ENCODE measurements at places on chromosomes 6 and 20. TPM values are rescaled to one million over a fixed set of nuclear protein-coding genes. Genes with fewer than 3 reads are reported as not detected.

DNA sequence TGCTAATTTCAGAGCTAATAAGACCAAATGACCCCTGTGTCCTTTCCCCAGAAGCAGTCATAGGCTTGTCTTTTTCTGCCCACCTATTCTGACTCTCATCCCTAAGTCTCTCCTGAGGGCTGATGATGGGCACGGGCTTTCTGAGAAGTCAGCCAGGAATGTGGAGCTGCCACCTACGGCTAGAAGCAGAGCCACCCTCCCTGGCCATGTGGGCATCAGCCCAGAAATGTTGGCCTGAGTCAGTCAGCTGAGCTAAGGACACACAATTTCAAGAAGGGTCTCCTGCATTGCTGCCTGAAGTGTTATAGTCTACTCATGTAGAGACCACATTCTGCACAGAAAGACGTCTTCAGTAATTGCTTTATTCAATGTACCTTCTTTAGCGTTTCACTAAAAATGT lies 17.1 kb downstream of the MYLIP start:
- no peak for DNase-seq

- no peak for DNase-seq
These were observed 486.9 kb downstream of the PREX1 start for GRCh38 chr20:48340883-48341281.

DNA sequence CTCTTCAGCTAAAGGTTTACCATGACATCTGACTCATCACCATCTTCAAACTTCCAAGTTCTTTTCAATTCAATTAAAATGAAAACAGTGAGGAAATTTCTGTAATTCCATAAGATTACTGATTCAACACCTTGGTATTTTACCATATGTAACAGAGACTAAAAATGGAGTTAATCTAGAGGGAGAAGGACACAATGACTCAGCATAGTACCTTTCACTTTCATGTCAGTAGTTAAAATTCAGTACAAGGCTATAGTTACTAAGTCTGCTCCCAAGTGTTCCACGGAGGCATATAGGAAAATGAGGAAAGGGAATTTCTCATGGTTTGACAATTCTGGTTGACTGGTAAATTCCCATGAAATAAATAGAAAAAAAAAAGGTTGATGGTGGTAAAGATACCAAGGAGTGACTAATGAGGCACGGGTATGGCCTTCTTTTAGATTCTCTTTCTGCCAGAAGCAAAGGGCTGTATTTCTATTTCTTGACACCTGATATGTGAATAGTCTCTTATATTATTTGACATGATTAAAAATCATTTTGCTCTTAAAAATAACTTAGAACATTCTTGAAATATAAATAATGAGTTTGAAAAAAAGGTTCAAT lies 526.7 kb upstream of the ADGRB3 start:
- DNase-seq: no peak

DNA sequence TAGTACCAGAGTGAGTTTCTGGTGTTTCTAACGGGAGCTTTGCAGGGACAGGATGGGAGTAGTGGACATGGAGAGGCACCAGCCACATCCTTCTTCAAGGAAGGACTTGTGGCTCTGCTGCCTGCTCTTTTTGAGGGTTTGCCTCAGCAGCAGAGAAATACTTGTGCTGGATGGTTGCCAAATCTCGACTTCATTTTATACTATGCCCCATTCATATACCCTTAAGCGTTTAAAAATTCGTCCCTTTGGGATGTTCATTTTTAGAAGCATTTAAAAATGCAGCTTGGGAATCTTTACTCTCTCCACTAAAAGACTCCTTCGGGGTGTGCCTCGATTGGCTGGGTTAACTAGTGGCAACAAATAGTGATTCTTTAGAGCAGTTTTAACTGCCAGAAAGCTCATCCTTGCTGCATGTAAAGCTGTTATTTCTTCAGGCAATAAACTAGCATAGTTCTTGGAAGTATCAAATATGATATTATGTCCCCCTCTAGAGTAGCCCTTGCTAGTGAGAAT lies 126.5 kb upstream of the B3GAT2 start:
- DNase-seq: no peak

- DNase-seq: no peak
These were observed 525.4 kb upstream of the ID4 start for GRCh38 chr6:19311786-19312185.

DNA sequence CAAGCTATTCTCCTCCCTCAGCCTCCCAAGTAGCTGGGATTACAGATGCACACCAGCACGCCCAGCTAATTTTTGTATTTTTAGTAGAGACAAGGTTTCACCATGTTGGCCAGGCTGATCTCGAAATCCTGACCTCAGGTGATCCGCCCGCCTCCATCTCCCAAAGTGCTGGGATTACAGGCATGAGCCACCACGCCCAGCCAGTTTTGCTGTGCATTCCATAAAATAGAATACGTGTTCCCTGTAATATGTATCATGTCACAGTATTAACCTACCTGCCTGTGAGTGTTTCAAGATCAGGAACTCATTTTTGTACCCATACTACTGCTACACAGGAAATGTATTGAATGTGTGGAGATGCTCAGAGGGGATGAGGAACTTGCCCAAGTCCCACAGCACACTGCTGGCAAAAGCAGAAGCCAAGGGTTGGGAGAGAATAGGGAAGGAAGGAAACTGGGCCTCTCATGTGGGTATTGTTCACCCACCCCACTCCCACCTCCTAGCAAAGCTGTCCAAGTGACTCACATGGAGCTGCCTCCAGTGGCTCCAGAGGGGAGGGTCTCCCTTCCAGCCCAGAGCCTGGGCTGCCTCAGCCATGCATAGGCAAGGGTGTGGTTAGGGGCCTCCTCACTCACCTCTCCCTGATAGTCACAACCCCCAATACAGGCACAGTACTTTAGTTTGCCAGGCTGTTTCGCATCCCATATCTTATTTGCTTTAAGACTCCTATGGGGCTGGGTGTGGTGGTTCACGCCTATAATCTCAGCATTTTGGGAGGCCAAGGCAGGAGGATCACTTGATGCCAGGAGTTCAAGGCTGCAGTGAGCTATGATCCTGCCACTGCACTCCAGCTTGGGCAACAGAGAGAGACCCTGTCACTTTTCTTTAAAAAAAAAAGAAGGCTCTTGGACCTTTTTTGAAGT lies 9.4 kb downstream of the HM13 start:
- DNase-seq: no peak

- DNase-seq: no peak
These were observed 91.9 kb upstream of the SIRPA start for GRCh38 chr20:1803061-1803931.

DNA sequence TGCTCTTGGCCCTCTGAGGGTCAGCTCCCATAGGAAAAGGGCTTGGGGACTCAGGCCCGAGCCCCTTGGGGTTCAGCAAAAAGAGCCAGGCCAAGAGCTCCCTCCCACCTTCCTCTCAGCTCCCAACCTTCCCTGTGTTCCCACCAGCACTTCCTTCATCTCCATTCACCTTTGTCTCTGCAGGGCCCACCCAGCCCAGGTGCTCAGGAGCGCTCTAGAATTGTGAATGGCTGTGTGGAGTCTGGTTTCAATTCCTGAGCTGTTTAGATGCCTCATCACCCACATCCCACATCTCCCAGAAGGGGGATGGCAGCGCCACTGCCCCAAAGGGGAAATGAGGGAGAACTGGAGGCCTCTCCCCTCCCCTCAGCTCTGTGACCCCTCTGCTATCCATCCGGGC lies 7.7 kb downstream of the GRM4 start:
- no peak for DNase-seq

DNA sequence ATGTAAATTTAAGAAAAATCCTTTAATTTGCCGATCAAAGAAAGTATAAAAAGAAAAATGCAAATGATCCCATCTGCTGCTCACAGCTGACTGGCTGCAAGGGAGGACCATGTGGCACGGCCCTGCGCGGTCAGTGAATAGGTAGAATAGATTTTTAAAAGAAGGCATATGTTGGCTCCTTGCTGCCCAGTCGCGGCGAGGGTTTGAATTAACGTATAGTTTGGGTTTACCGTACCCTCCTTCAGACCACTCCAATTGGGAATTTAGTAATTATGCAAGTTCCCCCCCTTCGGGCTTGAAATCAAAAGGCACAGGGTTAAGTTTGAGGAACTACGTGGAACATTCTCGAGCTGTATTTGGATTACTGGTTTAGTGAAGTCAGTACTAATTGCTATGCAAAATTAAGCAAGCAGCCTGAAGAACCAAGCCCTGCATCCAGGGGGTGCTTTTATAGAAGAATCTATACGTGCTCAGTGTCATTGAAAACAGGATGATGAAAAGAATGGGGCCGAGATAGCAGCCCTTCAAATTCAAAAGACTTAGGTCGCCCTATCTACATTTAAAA lies 1.1 kb upstream of the BEND3 start:
- DNase-seq: no peak

DNA sequence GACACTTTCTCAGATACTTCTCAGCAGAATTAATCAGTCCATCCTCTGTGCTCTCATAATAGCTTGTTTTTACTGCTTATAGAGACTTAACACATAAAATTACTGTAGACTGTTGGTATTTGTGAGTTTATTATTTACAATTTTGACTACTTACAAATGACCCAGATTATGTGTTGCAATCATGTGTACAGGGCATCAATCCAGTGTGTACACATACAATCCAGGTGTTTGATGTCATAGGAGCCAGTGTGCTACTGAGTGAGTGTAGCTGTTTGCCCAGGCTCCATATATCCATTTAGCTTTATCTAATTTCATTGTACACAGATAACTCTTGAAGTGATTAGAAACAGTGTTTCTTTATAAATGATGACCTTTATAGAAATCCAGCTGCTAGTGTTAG lies 31.3 kb downstream of the TRMT11 start:
- DNase-seq: no peak

- no peak for DNase-seq
These were observed 126.5 kb downstream of the REV3L start for GRCh38 chr6:111356551-111356950.

GRCh38 chr6:41694815-41695526 lies 40.4 kb downstream of the TFEB start:
- DNase-seq: no peak

DNA sequence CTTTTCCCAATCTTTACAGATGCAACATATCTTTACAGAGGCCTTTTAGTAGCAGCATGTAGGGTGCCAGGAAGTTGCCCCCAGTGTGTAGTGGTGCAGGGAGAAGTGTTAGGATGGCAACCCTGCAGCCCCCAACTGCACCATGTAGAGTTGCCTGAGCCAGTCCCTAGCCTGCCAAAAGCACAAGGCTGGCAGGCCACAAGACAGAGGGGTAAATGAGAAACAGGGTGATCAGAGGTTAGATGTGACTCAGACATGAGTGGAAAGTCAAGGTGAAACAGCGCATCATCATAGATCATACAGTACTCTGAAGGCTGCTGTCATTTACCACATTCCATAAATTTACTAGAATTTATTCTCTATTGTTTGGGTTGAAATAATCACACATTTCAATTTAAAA lies 467.5 kb downstream of the PRKN start:
- no peak for DNase-seq

GRCh38 chr6:109297406-109298110 lies 84.7 kb downstream of the CD164 start:
- DNase-seq: no peak

DNA sequence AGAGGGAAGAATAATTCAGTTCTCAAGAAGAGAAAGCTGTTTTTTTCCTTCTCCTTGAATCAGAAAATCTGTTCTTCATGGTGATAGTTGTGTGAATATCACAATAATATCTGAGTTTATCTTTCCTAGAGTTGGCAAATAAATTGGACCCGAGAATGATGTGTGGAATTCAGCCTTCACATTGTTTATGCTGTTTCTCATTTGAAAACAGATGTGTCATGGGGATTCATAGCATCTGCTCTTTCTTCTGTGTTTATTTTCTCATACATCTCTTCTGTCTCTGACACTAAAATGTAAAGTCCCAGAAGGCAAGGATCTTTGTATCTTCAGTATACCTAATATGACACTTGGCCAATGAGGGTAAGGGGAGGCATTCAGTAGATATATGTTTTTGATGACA lies 103.6 kb upstream of the SGK1 start:
- DNase-seq: no peak

DNA sequence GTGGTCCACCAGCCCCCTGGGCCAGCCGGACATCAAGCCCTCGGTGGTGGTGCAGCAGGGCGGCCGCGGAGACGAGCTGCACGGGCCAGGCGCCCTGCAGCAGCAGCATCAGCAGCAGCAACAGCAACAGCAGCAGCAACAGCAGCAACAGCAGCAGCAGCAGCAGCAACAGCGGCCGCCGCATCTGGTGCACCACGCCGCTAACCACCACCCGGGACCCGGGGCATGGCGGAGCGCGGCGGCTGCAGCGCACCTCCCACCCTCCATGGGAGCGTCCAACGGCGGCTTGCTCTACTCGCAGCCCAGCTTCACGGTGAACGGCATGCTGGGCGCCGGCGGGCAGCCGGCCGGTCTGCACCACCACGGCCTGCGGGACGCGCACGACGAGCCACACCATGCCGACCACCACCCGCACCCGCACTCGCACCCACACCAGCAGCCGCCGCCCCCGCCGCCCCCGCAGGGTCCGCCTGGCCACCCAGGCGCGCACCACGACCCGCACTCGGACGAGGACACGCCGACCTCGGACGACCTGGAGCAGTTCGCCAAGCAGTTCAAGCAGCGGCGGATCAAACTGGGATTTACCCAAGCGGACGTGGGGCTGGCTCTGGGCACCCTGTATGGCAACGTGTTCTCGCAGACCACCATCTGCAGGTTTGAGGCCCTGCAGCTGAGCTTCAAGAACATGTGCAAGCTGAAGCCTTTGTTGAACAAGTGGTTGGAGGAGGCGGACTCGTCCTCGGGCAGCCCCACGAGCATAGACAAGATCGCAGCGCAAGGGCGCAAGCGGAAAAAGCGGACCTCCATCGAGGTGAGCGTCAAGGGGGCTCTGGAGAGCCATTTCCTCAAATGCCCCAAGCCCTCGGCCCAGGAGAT lies 1.0 kb downstream of the POU3F2 start:
- no peak for DNase-seq

DNA sequence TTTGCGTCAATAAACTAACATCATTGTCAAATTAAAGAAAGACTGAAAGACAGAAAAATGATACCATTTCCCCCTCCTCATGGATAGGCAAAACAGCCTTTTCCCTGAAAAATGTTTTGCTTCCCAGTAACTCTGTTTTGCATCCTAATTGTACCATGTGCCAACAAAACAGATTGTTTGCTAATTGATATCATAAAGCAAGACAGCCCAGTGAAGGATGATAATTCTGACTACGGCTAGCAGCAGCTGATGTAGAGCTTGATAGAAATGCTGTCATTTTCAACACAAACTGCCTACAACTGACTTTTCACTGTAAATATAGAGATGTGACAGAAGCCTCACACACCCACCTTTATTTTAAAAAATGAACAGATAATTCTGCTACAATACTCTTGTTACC lies 1061.6 kb downstream of the HACE1 start:
- no peak for DNase-seq

- no peak for DNase-seq
These were observed 16.7 kb downstream of the COL11A2 start for GRCh38 chr6:33175436-33176069.

GRCh38 chr20:49594143-49594930 lies 26.4 kb upstream of the PTGIS start:
- DNase-seq: no peak

- DNase-seq: no peak
These were observed 1.4 kb downstream of the DEFB124 start for GRCh38 chr20:31473331-31474096.

Gene ESR1
- 1.8 TPM for polyA plus RNA-seq

Gene SNAP91
- polyA plus RNA-seq: 2.4 TPM

Gene TPD52L1
- 160 TPM for polyA plus RNA-seq

Gene TCF21
- 25.6 TPM for polyA plus RNA-seq

Gene SLC32A1
- polyA plus RNA-seq: not detected

Gene MICA
- polyA plus RNA-seq: 23.8 TPM

Gene GSTA1
- polyA plus RNA-seq: 0.24 TPM

Gene HTR1E
- not detected for polyA plus RNA-seq

Gene ZSCAN26
- 15.5 TPM for polyA plus RNA-seq

Gene DEFB124
- 0.52 TPM for polyA plus RNA-seq

Gene COL21A1
- 16.8 TPM for polyA plus RNA-seq

Gene CLPSL2
- polyA plus RNA-seq: not detected

Gene MED23
- polyA plus RNA-seq: 11.2 TPM

Gene ZSCAN31
- 10.1 TPM for polyA plus RNA-seq

Measured in urinary bladder (tissue), 4 donors.